Activated T-cell treated with anti-CD3 and anti-CD28 coated beads for 24 hours (primary cell): ENCODE measurements at places on chromosomes 3 and 15.

GRCh38 chr15:80662757-80663553 lies 32.2 kb upstream of the ABHD17C start:
- DNase-seq = no peak

GRCh38 chr15:92385096-92385495 lies 8.6 kb upstream of the ST8SIA2 start:
- DNase-seq = no peak

- DNase-seq = no peak
Measured at GRCh38 chr15:68552344-68552743, 26.4 kb upstream of the CORO2B start.

DNA sequence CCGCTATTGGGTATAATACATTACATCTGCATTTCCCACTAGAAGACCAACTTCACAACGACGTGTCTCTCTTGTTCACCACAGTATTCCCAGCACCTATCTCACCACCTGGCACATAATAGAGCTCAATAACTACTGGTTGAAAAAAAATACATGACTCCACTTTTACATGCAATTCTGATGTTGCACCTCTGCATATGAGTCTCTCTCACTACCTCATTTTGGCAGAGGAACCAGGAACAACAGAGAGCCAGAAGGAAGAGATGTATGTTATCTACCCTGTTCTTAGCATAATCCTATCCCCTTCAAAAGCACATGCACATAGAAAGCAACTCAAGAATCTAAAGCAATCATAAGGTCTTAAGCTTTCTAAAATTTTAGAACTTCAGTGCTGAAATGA lies 61.6 kb downstream of the SHQ1 start:
- DNase-seq = no peak

DNA sequence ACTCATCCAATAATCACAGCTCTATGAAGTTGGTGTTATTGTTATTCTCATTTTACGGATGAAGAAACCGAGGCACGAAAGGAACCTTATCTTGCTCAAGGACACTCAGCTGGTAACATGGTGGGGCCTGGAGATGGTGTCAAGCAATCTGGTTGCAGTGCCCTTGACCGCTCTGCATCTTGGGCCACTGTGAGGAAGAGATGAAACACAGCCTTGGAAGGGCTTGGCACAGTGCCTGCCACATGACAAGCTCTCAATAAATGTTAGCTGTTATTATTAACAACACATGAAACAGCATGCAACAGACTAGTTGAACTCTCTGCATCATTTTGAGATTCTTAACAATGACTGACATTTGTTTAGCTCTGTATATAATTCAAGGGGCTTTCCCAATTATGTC lies 10.1 kb upstream of the ITGA11 start:
- no peak for DNase-seq

DNA sequence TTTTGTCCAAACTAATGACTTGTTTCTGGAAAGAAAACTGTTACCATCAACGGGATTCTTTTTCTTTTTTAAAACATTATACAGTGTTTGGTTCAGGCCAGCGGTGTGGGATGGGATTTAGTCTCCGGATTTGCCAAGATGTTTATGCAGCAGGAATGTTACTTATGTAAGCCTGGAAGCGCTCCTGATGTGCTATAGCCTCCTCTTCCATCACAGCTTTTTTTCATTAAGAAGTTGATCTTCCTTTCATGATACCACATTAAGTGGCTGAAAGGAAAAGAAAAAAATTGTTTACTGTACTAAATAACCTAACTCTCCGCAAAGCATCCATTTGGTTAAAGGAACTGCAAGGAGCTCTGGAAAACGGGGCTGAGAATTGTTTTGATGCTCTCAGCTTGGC lies 120.5 kb upstream of the ALDH1A3 start:
- DNase-seq = no peak

GRCh38 chr3:58291671-58292338 lies 14.2 kb upstream of the RPP14 start:
- no peak for DNase-seq

GRCh38 chr3:45227946-45228345 lies 1.9 kb upstream of the TMEM158 start:
- no peak for DNase-seq

DNA sequence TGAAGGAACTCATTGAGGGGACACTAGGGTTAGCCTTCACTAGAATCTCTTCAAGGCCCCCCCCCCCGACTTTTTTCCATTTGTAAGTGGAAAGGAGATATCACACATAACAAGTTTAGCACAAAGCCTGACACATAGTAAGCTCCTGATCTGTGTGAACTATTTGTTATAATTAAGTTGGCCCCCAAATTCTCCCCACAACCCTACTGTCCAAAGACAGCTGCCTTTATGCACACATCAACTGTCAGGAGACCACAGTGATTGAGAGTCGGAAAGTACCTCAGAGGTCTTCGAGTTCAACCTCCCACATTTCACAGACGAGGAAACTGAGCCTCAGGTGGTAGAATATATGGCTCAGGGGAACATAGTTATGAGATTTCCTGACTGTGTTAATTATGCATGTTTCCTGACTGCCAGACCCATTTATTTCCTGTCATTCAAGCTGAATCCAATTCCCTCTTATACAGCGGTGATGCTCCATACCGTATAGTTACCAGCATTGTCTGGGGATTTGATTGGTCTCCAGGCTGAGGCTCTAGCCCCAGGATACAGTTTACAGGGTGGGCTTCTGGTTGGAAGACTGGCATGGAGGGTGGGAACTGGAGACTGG lies 227.4 kb upstream of the CMC1 start:
- no peak for DNase-seq

DNA sequence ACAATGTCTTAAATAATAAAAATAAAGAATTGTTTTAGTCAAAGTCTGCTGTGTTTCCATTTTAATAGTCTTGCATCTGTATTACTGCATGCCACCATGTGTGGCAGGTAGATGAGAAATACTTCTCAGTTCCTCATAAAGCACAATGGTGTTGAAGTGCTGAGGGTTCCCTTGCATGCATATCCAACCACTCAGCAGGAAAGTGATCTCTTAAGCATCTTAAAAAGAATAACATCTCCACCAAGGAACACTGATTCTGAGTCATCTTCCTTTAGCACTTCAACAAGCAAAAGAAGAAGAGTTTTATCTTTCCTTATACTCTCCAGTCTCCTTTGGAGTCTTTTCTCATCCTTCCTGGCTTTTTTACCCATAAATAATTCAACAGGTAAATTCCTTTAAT lies 602.0 kb downstream of the TBL1XR1 start:
- no peak for DNase-seq

DNA sequence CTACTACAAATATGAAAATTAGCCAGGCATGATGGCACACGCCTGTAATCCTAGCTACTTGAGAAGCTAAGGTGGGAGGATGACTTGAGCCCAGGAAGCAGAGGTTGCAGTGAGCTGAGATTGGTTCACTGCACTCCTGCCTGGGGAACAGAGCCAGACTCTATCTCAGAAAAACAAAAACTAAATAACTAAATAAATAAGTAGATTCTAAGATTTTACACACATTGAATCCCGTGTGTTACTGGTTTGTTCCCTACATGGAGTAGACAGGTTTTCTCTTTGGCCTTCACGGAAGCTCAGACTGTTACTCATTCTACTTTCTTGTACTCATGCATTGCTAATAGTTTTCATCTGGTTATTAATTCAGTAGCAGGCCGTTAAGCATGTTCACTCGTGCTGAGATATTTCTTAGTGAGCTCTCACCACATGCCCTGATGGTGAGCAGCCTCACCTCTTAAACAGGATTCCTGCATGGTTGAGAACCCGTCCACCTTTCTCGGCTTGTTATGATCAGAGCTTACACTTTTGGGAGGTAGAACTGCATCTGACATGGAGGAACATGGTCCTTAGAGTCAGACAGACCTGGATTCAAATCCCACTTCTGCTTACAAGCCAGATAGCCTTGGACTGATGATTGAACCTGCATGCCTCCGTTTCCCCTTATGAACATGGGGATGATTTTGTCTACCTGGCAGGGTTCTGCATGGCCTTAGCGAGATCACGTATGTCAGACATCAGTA lies 49.1 kb downstream of the CMTM7 start:
- no peak for DNase-seq

GRCh38 chr15:79212589-79213157 lies 69.8 kb upstream of the ANKRD34C start:
- no peak for DNase-seq

DNA sequence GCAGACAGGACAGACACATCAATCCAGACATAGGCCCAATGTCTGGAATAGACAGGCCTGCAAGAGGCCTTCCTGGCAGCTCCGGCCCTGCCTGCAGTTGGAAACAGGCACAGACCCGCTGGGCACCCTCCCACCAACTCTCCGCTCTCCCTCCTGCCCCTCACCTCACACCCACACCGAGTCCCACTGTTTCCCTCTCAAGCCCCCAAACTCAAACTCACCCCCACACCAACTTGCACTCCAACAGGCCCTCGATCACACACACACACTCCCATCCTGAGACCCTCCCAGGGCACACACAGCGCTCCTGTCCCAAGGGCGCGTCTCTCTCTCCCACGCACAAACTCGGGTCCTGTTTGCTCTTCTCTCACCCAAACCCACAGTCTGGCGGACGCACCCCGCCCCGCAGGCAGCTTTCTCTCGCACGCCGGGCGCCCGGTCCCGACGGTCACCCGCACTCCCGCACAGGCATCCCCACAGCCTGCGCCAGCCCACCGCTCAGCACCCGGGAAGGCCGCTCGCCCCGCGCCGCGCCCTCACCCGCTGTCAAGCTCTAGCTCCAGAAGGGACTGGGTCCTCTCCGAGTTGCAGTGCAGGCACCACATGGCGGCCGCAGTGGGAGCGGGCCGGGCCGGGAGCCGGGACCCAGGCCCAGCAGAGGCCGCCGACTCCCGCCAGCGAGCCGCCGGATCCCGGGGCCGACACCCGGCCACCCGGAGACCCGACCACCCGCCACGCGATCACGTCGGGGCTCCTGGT lies 106.2 kb downstream of the IQSEC1 start:
- no peak for DNase-seq

DNA sequence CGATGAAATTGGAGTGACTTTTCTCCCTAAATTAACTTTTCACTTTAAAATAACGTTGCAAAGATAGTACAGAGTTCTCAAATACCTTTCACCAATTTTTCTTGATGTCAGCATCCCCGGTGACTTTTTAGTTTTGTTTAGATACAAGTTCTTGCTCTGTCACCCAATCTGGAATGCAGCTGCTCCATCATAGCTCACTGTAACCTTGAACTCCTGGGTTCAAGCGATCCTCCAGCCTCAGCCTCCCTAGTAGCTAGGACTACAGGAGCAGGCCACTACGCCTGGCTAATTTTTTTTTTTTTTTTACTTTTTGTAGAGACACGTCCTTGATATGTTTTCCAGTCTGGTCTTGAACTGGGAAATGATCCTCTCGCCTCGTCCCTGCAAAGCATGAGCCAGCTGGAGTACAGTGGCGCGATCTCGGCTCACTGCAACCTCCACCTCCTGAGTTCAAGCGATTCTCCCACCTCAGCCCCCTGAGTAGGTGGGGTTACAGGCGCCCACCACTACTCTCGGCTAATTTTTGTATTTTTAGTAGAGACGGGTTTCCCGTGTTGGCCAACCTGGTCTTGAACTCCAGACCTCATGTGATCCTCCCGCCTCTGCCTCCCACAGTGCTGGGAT lies 747 bp downstream of the NSUN3 start:
- no peak for DNase-seq

DNA sequence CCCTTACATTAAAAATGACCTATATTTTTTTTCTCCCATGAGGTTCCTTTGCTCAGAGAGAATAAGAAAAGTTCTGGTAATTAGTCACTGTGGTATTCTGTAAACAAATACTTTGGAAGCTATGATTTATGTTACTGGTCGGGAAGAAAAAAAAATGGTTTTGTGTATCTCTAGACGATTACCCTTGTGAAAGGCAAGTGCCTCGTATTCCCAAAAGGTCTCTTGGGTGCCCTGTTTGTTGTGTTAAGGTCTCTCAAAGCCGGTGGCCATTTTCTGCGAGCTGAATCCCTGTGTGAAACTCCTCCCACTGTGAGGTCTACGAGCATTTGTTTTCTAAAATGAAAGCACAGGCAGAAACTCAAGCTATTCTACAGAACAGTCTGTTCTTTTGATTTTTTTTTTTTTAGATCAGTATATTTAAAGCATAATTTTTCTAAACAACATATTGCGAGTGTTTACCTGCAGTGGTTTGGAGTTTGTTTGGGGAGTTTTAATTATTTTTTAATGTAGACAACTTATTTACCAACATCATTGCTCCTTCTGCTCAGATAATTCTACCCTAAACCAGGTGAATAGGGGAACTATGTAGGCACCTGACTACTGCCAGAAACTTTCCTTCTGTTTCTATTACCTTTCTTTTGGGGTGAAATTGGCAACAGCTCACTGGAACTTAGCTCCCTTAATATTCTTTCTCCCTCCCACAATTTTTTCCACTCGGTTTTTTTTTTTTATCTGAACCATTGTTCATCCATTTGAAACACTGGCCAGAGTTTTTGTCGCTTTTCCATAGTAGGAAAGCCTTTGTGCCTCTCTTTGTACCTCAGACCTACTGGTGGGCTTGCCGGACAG lies 44.0 kb downstream of the ZBTB38 start:
- peak; percentile 19 for DNase-seq

DNA sequence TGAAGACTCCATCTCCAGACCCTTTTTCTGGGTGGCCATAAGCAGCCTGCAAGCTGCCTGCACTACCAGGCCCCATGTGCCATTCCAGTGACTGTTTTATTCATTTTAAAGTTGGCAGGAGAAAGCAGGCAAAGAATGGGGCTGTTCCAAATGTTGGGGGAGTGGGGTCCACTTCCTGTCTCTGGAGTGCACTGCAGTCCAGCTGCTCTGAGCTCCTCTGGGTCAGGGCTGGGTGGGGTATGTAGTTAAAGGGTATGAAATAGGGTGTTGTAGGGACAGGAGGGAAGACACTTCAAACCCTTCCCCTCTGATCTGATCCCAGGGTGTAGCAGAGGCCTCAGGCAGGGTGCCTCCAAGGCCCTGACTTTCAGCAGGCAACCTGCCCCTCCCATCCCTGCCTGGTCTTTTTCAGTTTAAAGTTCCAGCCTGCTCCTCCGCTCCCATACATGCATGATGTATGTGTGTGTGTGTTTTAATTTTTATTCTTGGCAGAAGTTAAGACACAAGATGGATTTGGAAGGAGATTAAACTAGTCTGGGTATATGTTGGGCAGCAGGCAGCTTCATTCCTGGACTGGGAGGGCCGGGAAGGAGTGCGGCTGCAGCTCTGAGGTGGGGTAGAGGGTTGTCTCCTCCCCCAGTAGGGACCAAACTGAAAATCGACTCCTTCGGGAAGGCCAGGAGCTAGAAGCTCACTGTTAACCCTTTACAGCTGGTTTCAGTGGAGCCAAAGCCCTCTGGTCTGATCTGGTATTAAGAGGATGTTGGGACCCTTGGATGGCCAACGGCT lies 17.3 kb downstream of the BOC start:
- no peak for DNase-seq

GRCh38 chr3:17349093-17349492 lies 393.3 kb downstream of the TBC1D5 start:
- DNase-seq = no peak

GRCh38 chr3:138818185-138818860 lies 16.4 kb downstream of the PIK3CB start:
- DNase-seq = no peak

- DNase-seq = no peak
Measured at GRCh38 chr3:45035441-45036301, 9.6 kb downstream of the CLEC3B start.

GRCh38 chr15:79028411-79028964 lies 62.1 kb downstream of the RASGRF1 start:
- no peak for DNase-seq
